ENCODE measurements at places on chromosomes 16 and 17. TPM values are rescaled to one million over a fixed set of nuclear protein-coding genes. Genes with fewer than 3 reads are reported as not detected.
A peak's percentile ranks its signal among the peaks of the same experiment; 100 is the strongest.

GRCh38 chr17:33171931-33172330 lies 121.2 kb downstream of the ASIC2 start:
- no peak for DNase-seq

DNA sequence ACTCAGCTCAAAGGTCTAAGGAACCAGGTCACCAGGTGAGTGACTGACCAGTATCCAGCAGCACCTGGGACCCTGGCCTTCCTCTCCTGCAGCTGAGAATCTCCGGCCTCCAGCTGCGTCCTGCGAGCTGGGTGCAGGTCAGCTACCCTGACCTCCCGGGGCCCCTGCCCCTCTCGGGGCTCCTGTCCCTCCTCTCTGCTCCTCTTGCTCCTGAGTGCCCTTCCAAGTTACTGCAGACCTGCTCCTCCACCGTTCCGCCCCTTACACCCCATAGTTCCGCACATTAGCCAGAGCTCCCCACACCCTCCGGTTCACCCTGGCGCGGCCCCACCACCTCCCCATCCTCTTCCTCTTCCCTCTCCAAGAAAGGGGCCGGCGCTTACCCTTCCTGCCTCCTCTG lies 10.6 kb downstream of the FOXJ1 start:
- no peak for DNase-seq

DNA sequence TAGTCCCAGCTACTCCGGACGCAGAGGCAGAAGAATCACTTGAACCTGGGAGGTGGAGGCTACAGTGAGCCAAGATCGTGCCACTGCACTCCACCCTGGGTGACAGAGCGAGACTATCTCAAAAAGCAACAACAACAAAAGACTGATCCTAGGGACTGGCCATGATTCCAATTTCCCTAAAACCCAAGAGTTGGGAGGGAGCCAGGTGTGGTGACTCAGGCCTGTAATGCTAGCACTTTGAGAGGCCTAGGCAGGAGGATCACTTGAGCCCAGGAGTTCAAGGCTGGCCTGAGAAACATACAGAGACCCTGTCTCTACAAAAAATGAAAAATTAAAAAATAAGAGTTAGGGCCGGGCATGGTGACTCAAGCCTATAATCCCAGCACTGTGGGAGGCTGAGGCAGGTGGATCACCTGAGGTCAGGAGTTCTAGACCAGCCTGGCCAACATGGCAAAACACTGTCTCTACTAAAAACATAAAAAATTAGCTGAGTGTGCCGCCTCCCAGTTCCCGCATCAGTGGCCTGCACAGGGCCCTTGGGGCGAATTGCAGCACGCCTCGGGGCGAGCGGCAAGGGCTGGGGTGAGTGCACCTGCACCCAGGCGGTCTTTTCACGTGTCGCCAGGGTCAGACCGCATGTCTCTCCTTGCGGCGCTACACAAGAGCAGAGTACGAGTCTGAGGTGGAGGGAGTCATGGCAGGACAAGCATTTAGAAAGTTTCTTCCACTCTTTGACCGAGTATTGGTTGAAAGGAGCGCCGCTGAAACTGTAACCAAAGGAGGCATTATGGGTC lies 40.8 kb downstream of the CDH3 start:
- DNase-seq, result no peak

DNA sequence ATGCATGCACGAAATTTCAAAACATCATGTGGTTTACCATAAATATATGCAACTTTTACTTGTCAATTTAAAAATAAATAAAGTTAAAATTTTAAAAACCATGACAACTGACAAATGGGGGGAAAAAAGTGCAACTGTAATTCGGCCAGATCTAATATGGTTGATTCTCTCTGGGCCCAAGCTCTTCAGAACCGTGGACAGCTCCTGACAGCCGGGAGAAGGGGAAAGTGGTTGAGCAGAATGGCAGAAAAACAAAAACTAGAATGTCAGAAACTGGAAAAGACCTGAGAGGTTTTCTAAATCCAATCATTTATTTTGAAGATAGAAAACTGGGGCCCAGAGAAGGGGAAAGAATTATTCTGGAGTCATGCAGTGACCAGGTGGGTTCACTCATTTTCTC lies 126.6 kb downstream of the TMEM132E start:
- DNase-seq, result no peak

DNA sequence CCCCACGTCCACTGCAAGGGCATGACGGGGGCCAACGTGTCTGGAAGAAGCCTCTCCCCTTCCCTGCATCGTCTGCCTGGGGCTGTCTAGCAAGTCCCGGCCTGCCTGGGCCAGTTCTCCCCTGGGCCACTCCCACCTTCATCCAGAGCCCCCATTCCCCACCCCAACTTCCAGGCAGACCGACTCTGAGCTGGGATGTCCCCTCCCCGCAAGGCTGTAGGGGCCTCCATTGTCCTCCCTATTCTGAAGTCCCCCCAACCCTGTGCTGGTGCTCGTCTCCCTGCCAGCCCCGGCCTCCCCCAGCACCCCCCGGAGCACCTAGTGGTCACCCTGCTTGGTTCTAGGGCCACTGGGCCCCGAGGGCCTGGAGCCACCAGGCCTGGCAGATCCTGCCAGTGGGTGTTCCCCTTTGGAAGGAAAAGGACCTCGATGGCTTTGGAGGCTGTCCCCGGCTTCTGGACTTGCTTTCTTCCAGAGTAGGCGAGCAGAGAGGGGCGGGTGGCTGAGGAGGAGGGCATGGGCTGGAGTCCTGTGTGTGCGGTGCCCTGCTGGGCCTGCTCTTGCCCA lies 4.8 kb downstream of the GLIS2 start:
- DNase-seq, result no peak

GRCh38 chr17:17539591-17539990 lies 43.4 kb upstream of the RASD1 start:
- peak; percentile 24 for DNase-seq

GRCh38 chr16:51359141-51359955 lies 208.3 kb upstream of the SALL1 start:
- DNase-seq, result peak; percentile 7

GRCh38 chr17:964876-965275 lies 14.7 kb downstream of the NXN start:
- no peak for DNase-seq

ATXN1L gene
- total RNA-seq, result 24.3 TPM

DNA sequence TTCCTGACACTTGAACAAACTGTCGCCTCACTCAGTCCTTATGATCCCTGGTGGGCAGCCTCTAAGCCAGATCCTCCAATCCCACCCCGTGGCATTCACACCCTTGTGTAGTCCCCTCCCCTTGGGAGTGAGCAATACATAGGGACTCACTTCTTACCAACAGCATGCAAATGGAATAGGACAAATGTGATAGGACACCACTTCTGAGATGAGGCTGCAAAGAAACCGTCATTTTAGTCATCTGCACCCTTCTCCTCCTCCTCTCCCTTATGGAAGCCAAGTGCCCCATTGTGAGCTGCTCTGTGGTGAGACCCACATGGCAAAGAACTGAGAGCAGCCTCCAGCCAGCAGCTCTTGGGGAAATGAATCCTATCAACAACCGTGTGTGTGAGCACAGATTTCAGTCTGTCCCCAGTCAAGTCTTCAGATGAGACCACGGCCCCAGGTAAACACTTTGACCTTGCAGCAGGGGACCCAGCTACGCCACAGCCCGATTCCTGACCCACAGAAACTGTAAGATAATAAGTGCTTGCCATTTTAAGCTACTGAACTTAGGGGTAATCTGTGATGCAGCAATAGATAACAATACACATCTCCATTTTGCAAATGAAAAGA lies 46.9 kb downstream of the ZFHX3 start:
- DNase-seq, result no peak

C1QTNF1 gene
- 9.8 TPM for total RNA-seq
